ENCODE measurements at places on chromosomes 16 and 17.
A peak's percentile ranks its signal among the peaks of the same experiment; 100 is the strongest.

DNA sequence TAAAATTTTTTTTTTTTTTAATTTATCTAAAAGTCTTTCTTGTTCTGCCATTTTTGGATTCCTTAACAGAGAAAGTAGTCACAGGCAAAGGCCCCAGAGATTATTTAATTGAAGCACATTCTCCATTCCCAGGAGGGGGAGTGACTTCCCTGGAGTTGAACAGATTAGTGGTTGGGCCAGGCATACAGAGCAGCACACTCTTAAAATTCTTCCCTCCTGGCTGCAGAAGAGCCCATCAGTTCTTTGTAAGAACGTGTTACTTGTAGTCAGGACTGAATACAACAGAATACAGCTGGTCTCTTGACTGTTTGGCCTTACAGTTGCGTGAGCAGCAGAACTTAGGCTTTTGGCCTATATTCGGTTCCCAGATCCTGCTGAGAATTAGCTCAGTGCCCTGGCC, 1.8 kb downstream of the ALKBH5 start:
- peak; percentile 69 for DNase-seq

- no peak for DNase-seq
Measured at GRCh38 chr17:28693869-28694268, 17.8 kb downstream of the PROCA1 start.

DNA sequence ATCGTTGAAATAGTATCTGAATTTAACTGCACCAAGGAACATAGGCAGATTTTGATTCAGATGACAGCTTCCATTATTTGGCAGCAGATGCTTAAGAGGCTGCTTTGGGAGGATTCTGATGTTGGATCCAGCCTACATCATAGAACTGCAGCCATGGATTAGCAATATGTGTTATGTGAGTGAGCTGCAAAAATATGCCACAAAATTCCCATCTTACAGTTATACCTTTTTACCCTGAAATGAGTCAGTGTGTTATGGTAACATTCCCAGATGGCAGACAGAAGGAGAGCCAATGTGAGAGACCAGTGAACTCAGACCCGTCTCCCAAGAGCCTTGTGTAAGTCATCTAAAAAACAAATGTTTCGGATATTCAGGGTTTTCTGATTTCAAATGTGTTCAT, 206.1 kb downstream of the CDH13 start:
- peak; percentile 77 for DNase-seq

- DNase-seq, result no peak
Measured at GRCh38 chr16:13076878-13077277, 175.5 kb downstream of the SHISA9 start.

GRCh38 chr16:75203096-75203495, 3.9 kb downstream of the CTRB2 start:
- no peak for DNase-seq

- peak; percentile 93 for DNase-seq
Measured at GRCh38 chr17:13429201-13429600, 172.5 kb downstream of the HS3ST3A1 start.

DNA sequence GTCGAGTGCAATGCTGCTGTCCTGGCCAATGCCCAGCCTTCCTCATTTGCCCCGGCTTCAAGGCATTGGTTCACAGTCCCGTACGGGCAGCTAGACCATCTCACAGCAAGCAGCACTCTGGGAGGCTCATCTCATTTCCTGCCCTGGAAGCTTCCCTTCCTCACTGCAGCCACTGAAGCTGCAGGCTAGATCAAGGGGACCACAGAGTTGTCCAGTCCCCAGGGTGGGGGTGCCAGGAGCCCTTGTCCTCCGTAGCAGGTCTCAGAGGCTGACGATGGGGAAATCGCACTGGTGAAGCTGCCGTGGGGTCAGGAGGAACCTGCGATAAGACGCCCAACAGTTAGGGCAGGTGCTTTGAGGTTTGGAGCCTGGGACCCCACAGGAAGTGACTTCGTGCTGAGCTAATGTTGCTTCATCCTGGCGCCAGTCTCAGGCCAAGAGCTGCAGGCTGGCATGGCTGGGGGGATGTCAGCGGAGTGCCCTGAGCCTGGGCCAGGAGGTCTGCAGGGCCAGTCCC, at the start of gene SPNS3:
SPNS3 (plus strand) TSS at position 426 of the 517 bp plus-strand sequence; CDS start at position 454, 28 bp downstream.
- no peak for DNase-seq

- DNase-seq, result peak; percentile 79
Measured at GRCh38 chr17:76547183-76547641, 7.4 kb downstream of the PRCD start.

- DNase-seq, result peak; percentile 61
Measured at GRCh38 chr17:47776330-47777197, 43.5 kb downstream of the TBX21 start.

GRCh38 chr16:15631730-15632409, 11.1 kb downstream of the MARF1 start:
- no peak for DNase-seq
